ENCODE measurements at places on chromosomes 16 and 17. TPM values are rescaled to one million over a fixed set of nuclear protein-coding genes. Genes with fewer than 3 reads are reported as not detected.

NOL11 gene
- 43.3 TPM for total RNA-seq

SLC46A1 gene
- 4.3 TPM for total RNA-seq

DNA sequence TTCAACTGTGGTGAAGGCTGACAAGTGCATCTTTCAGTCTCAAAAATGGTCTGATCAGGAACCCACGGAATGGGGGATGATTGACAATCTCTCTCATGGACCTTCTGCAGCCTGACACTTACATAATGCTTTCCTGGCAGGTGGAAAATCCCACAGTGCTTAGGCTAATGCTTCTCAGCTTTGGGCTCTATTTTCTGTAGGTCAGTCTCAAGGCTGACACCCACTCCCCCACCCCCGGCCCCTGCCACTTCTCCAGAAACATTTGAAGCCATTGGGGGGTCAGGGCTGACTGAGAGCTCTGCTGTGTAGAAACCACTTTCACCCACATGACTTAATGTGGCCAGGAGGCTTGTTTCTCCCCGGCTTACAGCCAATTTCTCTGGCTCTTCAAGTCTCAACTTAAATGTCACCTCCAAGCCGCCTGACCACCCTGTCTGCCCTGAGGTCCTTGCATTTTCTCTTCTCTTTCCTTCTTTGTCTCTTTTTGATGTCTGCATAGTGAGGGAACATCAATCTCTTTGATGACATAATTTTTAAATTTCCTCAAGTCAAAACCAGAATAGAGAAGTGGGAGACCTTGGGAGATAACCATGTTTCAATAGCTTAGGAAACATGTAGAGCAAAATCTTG lies 16.7 kb upstream of the IRF8 start:
- DNase-seq = no peak

- peak; percentile 43 for DNase-seq
Observed at GRCh38 chr17:63542942-63543821, 7.1 kb upstream of the DCAF7 start.

DNA sequence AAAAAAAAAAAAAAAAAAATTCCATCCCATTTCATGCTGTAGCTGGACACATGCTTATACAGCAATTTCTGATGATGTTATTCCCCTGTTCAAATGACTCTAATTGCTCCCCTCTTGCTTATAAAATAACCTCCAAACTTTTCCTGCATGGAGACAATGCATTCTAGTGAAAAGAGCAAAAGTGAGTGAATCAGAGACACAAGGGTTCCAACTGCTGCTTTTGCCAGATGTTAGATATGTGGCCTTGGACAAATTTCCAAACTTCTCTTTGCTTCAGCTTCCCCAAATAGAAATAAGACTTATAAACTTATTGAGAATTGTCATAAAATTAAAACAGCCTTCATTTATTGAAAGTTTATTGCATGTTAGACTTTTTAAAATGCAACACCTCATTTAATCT lies 65.0 kb upstream of the AXIN2 start:
- DNase-seq = no peak

TMEM186 gene
- total RNA-seq = 20.3 TPM

DNA sequence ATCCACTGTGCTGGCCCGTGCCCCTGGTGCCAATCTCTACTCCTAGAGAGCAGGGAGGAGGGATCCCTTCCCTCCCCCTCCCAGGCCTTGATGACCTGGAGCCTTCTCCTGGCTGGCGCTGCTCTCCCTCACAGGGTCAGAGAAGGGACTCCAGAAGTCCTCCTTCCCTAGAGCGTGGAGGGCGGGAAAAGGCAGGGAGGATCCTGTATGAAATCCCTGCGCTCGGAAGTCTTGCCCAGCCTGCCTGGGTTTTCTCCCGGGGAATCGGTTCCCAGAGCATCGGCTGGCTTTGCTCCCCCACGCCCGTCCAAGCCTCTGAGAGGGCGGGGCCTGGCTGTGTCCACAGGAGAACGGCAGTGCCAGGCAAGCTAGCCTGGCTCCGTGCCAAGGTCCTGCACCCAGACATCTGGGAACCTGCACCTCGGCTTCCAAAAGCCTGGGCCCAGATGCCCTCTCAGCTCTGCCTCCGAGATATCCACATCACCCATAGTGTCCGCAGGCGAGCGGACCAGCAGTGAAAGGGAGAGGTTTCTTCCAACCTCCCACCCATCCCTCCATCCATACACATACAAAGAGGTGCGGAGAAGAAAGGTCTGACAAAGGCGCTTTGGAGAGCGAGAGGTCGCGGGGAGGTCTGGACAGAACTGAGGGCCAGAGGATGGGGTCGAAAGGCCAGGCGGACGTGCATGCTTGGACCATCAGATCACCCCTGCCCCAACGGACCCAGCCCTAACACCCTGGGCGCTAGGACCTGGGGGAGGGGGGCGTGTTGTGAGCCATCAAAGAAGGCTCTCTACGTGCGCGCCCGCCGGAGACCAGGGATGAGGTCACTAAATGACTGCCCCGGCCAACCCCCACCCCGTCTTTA lies 1.1 kb downstream of the MPP2 start:
- peak; percentile 58 for DNase-seq

Data from colonic mucosa (tissue), 4 donors.